ENCODE measurements at places on chromosomes 5 and 9. TPM values are rescaled to one million over a fixed set of nuclear protein-coding genes. Genes with fewer than 3 reads are reported as not detected.

Gene PCDHA7
- total RNA-seq, result 0.13 TPM

Gene PTGES
- 4.4 TPM for total RNA-seq

Gene TLR4
- total RNA-seq, result 89.8 TPM

Gene PCA3
- 0.26 TPM for total RNA-seq

Gene SHC3
- 9.2 TPM for total RNA-seq

Gene CCNI2
- total RNA-seq, result not detected

Gene PCDHGA10
- 7.5 TPM for total RNA-seq

Gene NSD1
- 30.9 TPM for total RNA-seq

Gene TRPM3
- total RNA-seq, result 10.9 TPM

Gene SLC4A9
- not detected for total RNA-seq

Gene C9orf72
- total RNA-seq, result 3.6 TPM

Gene FAM163B
- not detected for total RNA-seq

Gene GGTA1
- 1.3 TPM for total RNA-seq

Gene SCGB3A2
- total RNA-seq, result not detected

Gene PHYHD1
- total RNA-seq, result 5.7 TPM
